ENCODE measurements at places on chromosomes 3 and 15.

- DNase-seq, result no peak
These were observed 30.7 kb downstream of the C3orf38 start for GRCh38 chr3:88180398-88180999.

DNA sequence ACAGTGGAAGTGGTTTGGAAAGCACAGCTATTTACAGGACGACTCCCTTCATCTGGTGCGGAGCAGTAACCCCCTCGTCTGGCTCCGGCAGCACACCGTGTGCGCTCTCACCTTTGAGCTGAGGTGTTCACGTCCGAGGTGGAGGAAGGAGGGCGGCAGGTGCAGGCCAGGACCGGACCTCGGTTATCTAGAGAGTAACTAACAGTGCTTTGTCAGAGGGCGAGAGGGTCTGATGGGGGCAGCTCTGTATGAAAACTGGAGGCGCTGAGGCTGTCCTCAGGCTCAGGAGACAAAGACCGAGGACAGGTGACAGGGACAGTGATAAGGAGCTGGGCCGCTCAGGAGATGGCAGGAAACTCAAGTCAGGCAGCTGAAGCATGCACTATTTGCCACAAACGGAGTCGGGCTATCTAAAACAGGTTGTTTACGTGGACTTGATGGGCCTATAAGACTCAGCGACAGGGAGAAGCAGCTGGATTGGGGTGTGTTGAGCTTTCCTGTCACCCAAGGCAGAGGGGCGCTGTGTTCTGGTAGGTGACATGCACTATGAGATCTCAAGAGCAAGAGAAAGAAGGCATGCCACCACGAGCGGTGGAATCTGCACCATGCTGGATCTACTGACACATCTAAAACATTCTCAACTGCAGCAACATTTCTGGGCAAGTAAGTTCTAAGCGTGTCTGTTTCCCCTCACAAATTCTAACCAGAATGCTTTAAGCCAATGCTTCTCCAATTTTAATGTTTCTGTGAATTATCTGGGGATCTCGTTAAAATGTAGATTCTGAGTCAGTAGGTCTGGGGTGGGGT lies 155.2 kb downstream of the XXYLT1 start:
- DNase-seq, result no peak

DNA sequence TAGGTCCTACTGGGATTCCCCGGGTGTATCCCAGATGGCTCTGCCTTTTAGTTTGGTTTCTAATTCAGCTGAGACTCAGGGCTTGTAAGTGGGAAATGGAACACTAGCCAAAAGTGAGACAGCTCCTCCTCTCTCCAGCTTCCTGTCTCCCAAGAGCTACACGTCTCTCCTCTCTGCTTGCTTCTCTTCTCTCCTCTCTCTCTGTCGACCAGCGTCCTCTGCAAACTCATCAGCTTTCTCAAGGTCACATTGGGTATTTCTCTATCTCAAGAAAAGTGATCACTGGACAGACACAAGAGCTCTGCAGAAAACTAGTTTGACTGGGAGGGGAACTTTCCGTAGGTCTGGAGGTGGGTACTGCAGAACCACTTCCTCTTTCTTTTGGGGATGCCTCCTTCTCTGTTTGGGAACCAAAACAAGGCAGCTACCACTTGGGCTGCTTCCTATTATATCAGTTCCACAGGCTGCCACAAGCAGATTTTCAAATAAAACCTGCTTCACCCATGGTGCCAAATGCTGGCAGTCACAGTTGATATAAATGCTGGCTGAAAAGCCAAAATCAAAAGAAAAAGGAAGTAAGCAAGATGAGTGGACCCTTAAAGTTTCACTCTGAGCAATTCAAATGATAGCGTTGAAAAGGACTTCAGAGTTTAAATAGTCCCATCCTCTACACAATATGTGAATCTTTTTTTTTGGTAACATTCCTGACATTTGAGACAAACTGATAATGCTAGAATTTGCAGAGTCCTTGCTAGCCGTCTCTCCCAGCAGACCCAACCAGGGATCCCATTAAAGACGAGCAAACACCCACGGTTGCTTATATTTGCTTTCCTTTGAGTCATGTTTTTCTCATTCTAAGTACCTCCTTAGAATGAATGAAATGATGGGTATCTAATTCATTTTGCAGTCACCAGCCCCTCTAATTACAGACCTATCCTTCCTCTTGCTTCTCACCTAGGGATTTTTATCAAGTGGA lies 7.2 kb upstream of the DYNC1LI1 start:
- DNase-seq, result no peak

DNA sequence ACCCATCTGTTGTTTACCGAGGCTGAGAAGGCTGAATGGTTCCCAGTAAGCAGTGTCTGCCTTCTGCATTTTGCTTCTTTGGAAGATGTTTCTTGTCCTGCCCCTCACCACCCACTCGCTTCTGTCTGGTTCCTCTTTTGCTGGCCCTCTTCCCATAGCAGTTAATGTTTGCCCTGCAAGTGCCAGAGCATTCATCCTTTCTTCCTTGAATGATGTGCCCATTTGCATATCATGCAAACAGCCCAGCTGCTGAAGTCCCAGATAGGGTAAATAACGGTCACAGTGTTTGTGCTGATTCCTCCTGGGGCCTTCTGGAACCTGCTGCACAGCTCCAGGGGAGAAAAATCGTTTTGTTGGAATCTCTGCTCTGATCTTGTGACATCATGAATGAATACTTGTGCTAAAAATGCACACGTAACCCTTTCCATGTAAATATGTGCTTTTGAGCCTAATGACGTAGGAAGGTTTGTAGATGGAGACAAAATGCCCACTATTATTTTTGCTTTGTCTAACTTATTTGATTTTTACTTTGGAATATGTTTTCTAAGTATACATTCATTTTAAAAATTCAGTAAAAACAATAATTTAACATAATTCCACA lies 381.0 kb downstream of the SOX2 start:
- no peak for DNase-seq

GRCh38 chr3:126911162-126912026 lies 71.5 kb upstream of the PLXNA1 start:
- DNase-seq, result no peak

- no peak for DNase-seq
These were observed 13.3 kb upstream of the ATP13A5 start for GRCh38 chr3:193391902-193392301.

GRCh38 chr15:78540871-78541743 lies 863 bp downstream of the PSMA4 start:
- DNase-seq, result no peak

GRCh38 chr3:124639406-124640237 lies 90.6 kb upstream of the UMPS start:
- no peak for DNase-seq

GRCh38 chr15:73782344-73782959 lies 29.3 kb upstream of the INSYN1 start:
- DNase-seq, result no peak

GRCh38 chr15:80588801-80589200 lies 106.3 kb upstream of the ABHD17C start:
- DNase-seq, result no peak

DNA sequence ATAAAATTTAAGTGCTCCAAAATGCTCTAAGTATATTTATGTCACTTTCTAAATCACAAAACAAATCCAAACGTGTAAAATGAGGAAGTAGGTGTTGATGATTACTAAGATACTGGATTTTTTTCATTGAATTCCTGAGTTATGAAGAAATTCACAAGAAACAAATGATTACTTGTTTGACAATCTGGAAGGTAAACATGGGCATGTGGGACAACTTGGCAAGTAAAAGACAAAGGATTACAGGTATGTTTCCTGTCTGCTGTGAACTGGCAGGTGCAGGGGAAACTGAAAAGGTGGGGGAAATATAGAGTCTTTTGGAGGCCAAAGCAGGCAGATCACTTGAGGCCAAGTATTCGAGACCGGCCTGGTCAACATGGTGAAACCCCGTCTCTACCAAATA lies 252.7 kb upstream of the AZI2 start:
- DNase-seq, result no peak

DNA sequence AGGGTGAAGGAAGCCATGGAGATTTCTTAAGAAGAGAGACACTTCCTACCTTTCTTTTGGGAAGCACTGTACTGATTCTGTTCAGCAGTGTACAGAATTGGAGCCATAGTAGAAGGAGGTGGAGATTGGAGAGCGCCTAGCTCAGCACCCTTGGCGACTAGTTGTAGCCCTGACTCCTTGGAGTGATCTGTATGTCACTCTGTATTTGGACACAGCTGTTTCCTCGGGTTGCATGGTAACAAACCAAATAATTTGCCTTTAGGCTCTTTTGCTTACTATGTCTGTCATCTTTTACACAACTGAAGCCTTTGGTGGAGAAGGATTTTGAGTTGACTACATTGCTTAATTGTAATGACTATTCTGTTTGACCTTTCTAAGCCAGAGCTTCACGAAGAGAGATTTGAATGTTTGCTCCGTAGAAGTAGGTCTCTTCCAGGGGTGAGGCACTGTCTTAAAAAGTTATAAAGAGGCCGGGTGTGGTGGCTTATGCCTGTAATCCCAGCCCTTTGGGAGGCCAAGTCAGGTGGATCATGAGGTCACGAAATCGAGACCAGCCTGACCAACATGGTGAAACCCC lies 77.1 kb downstream of the AKAP13 start:
- no peak for DNase-seq

GRCh38 chr3:131349454-131349853 lies 32.1 kb upstream of the NUDT16 start:
- DNase-seq, result no peak

- DNase-seq, result peak; percentile 64
These were observed 151.7 kb downstream of the NR1D2 start for GRCh38 chr3:24096695-24097290.

DNA sequence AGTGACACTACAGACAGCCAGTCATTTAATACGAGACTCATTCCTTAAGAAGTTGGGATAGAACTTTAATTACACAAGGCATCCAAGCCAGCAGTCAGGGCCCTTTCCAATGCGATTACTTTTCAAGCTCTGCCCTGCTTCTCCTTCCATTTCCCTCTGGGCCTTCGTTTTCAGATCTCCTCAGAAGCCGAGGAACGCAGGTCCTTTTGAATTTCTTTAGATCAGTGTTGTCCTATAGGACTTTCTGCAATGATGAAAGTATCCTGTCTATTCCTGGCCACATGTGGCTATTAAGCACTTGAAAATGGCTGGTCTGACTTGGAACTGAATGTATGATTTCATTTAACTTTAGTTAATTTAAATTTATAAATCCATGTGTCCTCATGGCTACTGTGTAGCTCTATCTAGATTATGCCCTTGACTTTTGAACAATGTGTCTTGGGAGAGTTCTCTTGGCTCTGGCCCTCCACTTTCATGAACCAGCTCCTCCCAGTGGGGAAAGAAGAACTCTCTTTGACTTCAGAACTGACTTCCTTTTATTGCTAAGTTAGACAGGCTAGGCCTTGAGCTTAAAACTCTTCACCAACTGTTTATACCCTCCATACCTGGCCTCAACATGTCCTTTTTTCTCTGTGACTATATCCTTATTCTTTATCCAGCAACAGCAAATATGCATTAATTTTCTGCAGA lies 22.6 kb downstream of the TGFBR2 start:
- no peak for DNase-seq

DNA sequence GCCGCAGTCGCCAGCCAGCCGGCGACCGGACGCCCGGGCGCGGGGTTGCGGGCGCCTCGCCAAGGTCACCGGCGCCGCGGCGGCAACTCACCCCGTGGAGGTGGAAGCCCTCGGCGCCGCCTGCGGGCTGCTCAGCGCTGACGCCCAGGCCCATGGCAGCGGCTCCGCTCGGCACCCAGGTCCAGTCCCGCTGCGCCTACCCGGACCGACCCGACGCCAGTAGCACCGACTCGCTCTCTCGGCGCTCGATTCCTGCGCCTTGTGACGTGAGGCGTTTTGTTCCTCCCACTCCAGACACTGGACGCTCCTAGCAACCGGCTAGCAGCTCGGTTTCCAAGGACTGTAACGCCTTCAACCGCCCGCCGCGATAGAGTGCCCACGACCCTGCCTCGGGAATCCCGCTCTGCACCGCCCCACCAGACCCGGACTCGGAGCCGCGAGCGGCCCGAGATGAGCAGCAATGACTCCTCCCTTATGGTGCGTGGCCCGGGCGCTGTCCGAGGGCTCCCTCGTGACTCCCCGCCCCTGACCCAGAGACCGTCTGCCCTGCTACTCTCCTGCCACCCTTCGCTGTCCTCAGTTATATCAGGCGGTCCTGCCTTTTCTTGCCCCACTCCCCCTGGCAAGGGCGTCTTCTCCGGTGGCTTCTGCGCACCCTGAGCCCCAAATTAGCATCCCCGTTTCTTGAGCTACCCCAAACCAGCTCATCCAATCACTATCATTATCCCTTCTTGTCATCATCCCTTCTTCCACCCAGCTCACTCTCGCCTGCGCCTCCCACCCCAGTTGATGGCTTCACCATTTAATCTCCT lies at the start of the genes GORASP1 and TTC21A:
GORASP1 (minus strand) TSS at position 240 of the 812 bp plus-strand sequence; CDS start at position 154, 86 bp downstream.
TTC21A (plus strand) TSS at position 293 of the 812 bp plus-strand sequence; CDS start at position 451, 158 bp downstream.
- DNase-seq, result no peak

- DNase-seq, result no peak
These were observed 43.5 kb upstream of the ETV5 start for GRCh38 chr3:186152361-186152798.

- peak; percentile 42 for DNase-seq
These were observed 50.6 kb upstream of the NMNAT3 start for GRCh38 chr3:139728414-139728813.

DNA sequence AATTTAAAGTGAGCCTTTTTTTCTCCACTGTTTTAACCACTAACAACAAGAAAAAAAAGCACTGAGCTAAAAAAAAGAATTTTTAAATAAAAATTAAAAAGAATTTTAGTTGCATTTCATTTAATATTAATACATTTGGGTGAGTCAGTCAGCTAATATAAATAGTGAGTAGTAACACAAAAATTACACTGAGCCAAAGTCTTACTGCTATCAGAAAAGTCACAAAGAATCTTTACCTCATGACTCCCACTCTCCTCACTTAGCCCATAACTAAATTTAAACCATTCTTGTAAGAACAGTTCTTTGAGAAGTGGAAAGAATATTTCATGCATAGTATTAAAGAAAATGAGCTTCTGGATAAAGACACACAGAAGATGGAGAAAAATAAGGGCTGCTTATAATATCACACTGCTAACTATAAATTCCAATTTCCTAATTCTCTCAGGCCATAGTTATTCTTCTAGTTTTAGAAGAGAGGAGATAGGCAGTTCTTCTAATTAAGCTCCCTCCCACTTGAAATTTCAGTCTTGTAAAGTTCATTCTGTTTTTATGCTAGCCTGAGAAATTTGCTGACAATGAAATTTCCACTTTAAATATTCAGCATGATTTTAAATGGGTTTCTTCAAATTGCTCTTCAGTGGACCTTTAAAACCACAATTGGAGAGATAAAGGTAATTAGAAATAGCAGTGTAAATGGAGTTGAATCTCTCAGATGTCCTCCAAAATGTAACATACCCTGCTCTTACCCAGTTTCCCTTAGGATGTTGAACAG lies 17.6 kb downstream of the SHQ1 start:
- DNase-seq, result no peak

- DNase-seq, result no peak
These were observed 453.5 kb downstream of the SOX2 start for GRCh38 chr3:182165234-182165633.

- DNase-seq, result no peak
These were observed 35.8 kb upstream of the SLC24A5 start for GRCh38 chr15:48084759-48085590.

- no peak for DNase-seq
These were observed 48.8 kb downstream of the ALDH1A2 start for GRCh38 chr15:58016581-58017175.

GRCh38 chr15:56038015-56038414 lies 44.6 kb upstream of the NEDD4 start:
- DNase-seq, result no peak

GRCh38 chr3:120775411-120775810 lies 32.9 kb downstream of the GTF2E1 start:
- no peak for DNase-seq

GRCh38 chr15:82646250-82647044 lies 716 bp downstream of the CPEB1 start:
- no peak for DNase-seq

- no peak for DNase-seq
These were observed 31.4 kb downstream of the MAPK6 start for GRCh38 chr15:52050416-52050815.

- no peak for DNase-seq
These were observed 210.2 kb downstream of the THSD4 start for GRCh38 chr15:71325481-71325880.
